ENCODE measurements at places on chromosomes 7 and 10. TPM values are rescaled to one million over a fixed set of nuclear protein-coding genes. Genes with fewer than 3 reads are reported as not detected.

The GIMAP2 gene
- polyA plus RNA-seq: 7.3 TPM

The TAS2R3 gene
- polyA plus RNA-seq: 0.40 TPM

The HNRNPF gene
- 129 TPM for polyA plus RNA-seq

The CTTNBP2 gene
- 33.7 TPM for polyA plus RNA-seq

The GCK gene
- 13.9 TPM for polyA plus RNA-seq

DNA sequence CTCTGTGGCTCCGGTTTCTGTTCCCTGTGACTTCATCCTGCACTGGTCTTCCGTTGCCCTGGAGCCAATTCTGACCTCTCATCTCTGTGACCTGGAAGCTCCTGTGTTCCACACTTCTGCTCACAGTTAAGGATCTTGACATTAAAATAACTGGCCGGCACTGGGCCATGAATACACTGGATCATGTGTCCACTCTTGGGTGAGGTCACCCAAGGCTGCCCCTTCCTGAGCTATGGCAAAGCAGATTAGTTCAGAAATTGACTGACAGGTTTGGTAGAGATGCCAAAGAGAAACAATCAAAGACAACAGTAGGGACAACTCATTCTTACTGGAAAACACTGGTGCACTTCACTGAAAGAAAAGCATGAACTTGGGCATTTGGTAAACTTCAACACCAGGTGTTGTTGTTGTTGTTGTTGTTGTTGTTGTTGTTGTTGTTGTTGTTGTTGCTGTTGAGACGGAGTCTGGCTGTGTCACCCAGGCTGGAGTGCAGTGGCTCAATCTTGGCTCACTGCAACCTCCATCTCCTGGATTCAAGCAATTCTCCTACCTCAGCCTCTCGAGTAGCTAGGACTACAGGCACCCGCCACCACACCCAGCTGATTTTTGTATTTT is 36.7 kb upstream of the GRID1 start:
- no peak for DNase-seq

- no peak for DNase-seq
Observed at GRCh38 chr7:54897891-54898290, 120.9 kb upstream of the EGFR start.

DNA sequence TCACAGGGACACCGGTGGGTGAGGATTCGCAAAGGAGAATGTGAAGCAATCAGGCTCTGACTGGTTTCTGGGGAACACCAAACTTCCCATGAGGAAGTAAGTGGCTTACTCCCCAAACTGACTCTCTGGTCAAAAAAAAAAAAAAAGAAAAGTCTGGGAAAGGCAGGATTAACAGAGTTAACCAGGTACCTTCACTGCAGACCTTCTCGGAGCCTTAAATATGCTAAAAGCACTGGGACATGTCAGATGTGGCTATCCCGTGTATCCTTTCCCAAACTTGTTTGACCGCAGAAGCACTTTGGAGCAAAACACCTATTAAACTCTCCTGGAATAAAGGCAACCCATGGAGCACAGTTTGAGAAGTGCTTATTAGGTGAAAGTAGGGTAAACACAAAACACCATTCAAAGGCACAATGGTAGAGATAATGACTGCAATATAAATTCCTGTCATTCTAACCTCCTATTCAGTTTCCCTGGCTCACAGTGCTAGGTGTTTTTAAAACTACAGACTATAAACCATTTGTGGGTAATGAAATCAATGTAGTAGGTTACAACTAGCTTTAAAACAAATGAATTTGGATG is 44.1 kb upstream of the MXI1 start:
- DNase-seq: no peak

DNA sequence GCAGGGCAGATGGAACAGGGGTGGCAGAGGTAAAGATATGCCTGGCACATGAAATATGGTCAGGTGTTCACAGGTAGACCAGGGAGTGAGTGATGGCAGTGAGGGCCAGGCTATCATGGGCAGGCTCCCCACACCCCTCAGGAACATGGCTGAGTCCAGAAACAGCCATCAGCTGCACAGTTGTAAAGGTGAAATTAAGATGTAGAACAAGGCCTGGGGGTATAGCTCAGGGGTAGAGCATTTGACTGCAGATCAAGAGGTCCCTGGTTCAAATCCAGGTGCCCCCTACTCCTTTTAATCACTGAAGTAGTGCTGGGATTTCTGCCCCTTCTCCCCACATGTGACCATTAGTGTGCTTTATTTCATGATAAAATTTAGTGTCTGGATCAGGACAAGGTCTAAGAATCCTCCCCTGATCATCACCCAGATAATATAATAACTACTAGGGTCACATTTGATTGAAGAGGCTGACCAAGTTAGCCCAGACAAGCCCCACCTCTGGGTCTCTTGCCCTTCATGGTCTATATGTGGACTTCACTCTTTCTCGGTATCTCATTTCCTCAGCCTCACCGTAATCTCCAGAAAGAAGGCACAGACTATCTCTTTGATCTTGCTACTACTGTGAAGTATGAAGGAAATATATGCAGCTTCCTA is 69.0 kb downstream of the ZNF783 start:
- DNase-seq: no peak

DNA sequence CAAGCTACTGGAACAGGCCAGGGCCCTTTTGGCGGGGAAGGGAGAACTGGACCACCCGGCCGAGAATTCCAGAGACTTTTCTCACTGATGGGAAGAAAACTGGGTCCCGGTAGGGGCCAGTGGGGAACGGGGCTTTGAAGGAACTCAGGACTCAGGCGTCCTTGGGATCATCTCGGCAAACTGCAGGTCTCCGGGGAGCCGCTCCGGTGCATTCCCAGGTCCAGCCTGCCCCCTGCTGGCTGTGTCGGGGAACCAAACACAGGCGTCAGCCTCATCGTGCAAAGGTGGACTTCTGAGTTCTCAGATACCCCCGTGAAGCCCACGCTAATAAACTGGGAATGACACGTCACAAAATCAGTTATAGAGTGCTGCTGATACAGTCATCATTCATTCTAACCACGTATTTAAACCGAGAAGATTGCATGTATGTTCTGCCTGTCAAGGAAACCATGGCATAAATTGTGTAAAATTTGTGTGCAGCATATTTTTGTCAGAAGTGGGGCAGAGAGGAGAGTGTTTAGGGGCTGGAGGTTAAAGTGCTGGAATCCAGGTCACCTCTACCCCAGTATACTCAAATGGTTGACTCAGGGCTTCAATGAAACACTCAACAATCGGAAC is 76.1 kb upstream of the CPXM2 start:
- DNase-seq: peak; percentile 64

DNA sequence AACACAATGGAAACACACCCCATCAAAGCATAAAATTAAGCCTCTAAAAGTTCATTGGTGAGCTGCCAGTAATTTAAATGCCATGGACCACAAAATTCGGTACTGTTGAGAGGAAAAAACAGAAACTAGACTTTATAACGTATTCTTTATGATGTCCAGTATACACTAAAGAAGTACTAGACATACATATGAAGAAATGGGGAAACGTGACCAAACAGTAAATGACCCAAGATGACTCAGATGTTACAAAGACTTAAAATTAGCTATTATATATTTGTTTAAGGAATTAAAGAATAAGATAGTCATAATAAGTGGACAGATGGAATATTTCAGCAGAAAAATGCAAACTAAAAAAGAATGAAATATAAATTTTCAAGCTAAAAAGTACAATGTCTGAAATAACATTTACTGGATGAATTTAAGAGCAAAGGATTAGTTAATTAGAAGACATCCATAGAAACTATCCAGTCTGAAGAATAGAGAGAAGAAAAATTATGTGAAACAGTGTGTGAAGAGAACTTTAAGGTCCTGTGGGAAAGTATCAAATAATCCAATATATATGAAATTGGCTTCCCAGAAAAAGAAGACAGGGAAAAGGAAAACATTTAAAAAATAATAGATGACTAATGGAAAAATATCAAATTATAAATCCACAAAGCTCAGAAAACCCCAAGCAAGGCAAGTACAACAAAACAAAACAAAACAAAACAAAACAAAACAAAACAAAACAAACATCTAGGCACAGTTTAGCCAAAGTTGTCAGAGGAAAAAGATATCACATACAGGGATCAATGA is 69.4 kb downstream of the SAMD9 start:
- no peak for DNase-seq

GRCh38 chr7:157033483-157034473 is 23.3 kb upstream of the MNX1 start:
- no peak for DNase-seq

GRCh38 chr7:135181261-135181928 is 10.9 kb upstream of the CYREN start:
- no peak for DNase-seq

DNA sequence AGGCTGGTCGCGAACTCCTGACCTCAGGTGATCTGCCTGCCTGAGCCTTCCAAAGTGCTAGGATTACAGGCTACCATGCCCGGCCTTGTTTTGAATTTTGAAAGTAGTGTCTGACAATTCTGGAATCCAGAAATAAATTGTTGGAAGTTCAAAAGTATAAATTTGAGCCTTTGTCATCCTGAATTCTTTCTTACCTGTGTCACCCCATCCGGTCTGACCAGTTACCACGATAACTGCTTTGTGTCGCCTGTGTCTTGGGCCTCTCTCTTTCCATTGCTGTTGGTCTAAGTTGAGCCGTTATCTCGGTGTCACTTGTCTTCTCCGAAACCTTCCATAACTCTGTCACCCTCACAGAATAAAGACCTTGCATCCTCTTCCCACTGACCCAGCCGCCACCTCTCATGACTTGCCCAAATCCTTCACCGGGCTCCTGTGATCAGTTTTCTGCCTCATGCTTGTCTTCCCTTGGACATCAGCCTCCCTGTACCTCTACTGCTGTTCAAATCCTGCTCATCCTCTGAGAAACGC is 18.6 kb downstream of the CUL1 start:
- no peak for DNase-seq

DNA sequence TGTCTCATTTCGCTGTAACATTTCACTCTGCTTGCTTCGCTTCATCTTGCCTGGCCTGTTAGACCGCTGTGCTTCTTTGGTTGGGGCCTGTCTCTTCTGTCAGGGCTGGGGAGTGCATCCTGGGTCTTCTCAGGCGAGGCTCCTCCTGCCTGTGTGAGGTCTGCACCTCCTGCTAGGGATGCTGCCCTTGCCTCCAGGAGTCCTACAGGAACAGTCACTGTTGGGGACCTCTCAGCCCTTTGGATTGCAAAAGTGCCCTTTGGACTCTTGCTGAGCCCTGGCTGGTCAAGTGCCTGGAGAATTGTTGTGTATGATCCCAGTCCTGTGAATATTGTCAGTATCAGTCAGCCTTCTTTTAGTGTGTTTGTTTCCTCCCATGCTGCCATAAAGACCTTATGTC is 84.1 kb downstream of the MDFIC start:
- no peak for DNase-seq

GRCh38 chr10:91632671-91633550 is at the start of gene PPP1R3C:
TSS of gene PPP1R3C (minus strand) at chr10:91633071. CDS start at chr10:91632969, 102 bp downstream.
- peak; percentile 94 for DNase-seq

Measured in spinal cord (tissue), 10 donors.